HepG2 (cell line): ENCODE measurements at places on chromosomes 1 and 21. TPM values are rescaled to one million over a fixed set of nuclear protein-coding genes. Genes with fewer than 3 reads are reported as not detected.

DNA sequence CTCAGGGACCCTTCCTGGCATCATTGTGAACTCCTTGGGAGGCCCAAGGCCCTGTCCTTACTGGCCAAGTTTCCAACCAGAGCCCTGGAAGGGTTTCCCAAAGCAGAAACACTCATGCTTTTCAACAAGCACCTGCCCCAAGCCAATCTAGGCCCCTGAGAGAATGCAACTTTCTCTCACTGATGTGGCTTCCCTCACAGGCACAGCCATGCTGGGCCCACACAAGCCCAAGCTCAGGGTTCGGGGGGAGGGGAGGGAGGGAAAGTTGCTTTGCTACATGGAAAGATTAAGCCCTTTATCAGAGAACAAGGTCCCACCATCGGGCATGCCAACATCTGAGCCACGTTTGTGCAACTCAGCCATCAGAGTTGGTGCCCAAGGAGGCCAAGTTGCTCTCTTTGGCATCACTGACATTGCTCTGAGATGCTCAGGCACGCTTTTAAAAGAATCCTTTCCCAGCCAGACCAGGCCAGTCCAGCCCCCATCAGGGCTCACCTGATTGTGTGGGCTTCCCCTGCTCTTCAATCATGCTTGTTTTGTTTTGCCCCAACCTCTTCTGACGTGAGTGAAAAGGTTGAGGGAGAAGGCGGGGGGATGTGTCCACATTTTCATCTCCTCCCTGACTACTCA, 43.5 kb downstream of the RIMS3 start:
- no peaks in the 10 kb centered on the region for H3K36me3 ChIP-seq
- DNase-seq: no peak

- no peaks in the 10 kb centered on the region for H3K36me3 ChIP-seq
- H3K27ac ChIP-seq: no peak overlapping the region
- 0 out of 2 replicates have a peak overlapping the region, but pooled peaks have one; percentile 14 for H3K4me3 ChIP-seq
- peaks cover 22% of the 10 kb centered on the region for H3K27me3 ChIP-seq
- H3K4me1 ChIP-seq: peaks cover 87% of the 10 kb centered on the region
Measured at GRCh38 chr1:154407198-154408091, 2.3 kb downstream of the IL6R start.

DNA sequence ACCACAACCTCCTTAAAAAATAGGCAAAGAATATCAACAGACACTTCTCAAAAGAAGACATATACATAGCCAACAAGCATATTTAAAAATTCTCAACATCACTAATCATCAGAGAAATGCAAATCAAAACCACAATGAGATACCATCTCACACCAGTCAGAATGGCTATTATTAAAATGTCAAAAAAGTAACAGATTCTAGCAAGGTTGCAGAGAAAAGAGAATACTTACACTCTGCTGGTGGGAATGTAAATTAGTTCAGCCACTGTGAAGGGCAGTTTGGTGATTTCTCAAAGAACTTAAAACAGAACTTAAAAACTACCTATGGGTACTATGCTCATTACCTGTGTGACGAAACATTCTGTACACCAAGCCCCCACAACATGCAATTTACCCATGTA, 20.7 kb downstream of the CD1B start:
- no peaks in the 10 kb centered on the region for H3K36me3 ChIP-seq
- H3K4me3 ChIP-seq: no peak overlapping the region
- no peaks in the 10 kb centered on the region for H3K27me3 ChIP-seq
- H3K4me1 ChIP-seq: no peaks in the 10 kb centered on the region
- DNase-seq: no peak
- no peak overlapping the region for H3K27ac ChIP-seq

DNA sequence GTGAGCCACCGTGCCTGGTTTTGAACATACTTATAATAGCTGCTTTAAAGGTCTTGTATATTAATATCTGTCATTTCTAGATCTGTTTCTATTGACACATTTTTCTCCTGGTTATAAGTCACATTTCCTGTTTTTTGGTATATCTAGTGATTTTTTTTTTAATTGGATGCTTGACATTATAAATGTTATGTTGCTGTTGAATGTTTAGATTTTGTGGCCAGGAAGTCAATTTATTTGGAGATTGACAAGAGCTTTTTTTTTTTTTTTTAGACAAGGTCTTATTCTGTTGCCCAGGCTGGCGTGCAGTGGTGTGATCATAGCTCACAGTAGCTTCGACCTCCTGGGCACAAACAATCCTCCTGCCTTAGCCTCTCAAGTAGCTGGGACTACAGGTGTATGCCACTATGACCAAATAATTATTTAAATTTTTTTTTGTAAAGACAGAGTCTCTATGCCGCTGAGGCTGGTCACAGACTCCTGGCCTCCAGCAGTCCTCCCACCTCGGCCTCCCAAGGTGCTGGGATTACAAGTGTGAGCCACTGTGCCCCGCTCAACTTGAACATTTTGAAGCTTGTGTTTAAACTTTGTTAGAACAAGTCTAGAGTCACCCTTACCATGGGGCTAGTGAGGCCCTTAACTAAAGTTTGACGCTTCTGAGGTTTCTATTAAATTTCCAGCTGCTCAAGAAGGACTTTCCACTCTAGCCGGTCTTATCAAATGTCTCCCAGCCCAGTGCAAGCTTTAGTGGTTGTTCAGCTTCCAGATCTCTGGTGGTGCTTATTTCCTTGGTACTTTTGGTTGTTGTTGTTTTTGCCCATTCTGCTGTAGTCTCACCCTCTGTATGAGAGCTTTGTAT, 8.6 kb upstream of the CHI3L2 start:
- H3K36me3 ChIP-seq: no peaks in the 10 kb centered on the region
- no peak for DNase-seq
- no peaks in the 10 kb centered on the region; the same call in 1 of the 2 replicates for H3K27me3 ChIP-seq
- peaks cover 51% of the 10 kb centered on the region for H3K4me1 ChIP-seq

DNA sequence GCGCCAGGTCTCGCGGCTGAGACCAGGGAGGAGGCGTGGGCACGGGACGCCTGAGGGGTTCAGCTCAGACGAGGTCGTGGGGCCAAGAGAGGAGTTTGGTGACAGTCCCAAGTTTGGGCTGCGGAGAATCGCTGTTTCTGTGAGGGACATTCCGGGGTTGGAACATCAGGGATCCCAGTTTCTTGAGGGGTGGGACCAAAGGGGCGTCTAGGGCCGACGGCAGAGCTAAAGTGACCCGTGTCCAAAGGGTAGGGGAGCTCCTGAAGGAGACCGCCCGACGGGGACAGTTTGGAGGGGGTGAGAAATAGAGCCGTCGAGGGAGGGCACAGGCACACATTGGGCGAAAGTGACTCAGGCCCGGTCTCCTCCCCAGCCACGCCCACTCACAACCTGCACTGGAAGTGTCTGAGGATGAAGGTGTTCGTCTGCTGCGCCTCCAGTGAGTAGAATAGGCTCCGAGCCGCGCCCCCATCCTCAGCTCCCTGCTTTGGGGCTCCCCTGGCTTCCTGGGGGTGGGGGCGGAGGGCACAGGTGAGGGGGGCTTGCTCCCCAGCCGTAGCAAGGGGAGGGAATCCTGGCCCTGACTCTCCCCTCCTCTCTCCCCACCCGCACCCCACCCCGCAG, 7.0 kb downstream of the EFNA3 start:
- no peak for DNase-seq
- H3K4me3 ChIP-seq: peak overlapping the region; percentile 75; the same call in 1 of the 2 replicates
- no peaks in the 10 kb centered on the region for H3K36me3 ChIP-seq
- H3K4me1 ChIP-seq: peaks cover 79% of the 10 kb centered on the region

DNA sequence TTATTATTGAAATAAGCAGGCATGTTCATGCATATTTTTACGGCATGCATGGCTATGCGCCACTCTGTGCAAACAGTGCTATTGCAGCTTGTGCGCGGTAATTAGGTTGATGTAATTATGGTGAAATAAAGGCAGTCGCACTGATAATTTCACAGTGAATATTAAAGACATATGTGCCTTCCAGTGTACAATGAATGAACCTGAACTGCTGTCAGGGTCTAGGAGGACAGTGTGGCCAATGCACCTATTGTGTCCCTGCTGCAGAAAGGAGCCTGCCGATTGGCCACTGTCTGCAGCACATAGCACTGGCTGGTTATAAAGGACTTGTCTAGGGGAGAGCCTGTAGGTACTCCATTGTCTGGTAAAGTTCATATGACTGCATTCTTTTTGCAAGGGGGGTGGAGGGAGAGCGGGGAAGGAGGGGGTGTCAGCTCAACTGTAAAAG, 340.4 kb downstream of the USP25 start:
- H3K4me3 ChIP-seq: no peak overlapping the region
- no peaks in the 10 kb centered on the region for H3K4me1 ChIP-seq
- DNase-seq: no peak
- no peak overlapping the region for H3K27ac ChIP-seq
- H3K27me3 ChIP-seq: no peaks in the 10 kb centered on the region
- no peaks in the 10 kb centered on the region for H3K36me3 ChIP-seq

Gene ADIPOR1
- 124 and 141 TPM in 2 replicates for polyA plus RNA-seq

DNA sequence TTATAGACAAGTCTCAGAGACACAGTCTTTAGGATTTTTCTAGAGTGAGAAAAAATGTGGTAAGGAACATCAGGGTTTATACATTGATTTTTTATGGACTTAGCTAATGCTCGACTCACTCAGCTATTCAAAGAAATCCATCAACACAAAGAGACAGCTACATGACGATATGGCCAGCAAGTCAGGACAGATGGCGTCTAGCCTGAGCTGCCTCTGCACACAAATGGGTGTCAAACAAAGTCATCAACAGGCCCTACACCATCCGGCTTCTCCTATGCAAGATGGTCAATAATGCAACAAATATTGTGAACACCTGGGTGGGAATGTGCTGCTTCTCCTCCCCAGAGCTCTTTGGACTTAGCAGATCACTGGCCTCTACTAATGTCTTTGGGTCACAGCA, 13.3 kb upstream of the ERICH3 start:
- DNase-seq: no peak
- no peak overlapping the region for H3K4me3 ChIP-seq
- no peak overlapping the region for H3K27ac ChIP-seq
- no peaks in the 10 kb centered on the region for H3K27me3 ChIP-seq

DNA sequence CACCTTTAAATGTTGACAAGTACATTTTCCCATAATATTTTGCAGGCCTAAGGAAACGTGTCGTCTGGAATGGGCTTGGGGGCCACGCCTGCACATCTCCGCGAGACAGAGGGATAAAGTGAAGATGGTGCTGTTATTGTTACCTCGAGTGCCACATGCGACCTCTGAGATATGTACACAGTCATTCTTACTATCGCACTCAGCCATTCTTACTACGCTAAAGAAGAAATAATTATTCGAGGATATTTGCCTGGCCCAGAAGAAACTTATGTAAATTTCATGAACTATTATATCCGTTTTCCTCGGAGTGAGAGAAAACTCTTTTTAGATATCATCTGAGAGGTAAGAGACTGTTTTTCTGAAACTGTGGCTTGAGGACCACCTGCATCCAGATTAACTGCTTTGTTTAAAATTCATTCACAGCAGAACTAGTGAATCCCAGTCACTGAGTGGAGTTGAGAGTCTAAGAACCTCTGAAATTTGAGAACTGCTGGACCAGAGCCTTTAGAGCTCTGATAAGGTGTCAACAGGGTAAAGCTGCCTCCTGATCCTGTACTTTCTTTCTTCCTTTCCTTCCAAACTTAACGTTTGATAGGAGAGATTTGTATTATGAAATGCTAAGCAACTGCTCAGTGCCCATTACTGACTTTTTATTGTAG, 811 bp downstream of the EXO1 start:
- no peaks in the 10 kb centered on the region for H3K36me3 ChIP-seq
- H3K27me3 ChIP-seq: no peaks in the 10 kb centered on the region; the same call in 2 of the 3 replicates
- H3K4me3 ChIP-seq: peak overlapping the region; percentile 97
- no peak for DNase-seq

- no peak overlapping the region for H3K4me3 ChIP-seq
- H3K27ac ChIP-seq: no peak overlapping the region
- no peak for DNase-seq
- no peaks in the 10 kb centered on the region; the same call in 1 of the 2 replicates for H3K27me3 ChIP-seq
Measured at GRCh38 chr1:233815865-233816264, 88.6 kb upstream of the SLC35F3 start.

Gene TRNP1
- polyA plus RNA-seq: 158 and 166 TPM in 2 replicates

- no peaks in the 10 kb centered on the region for H3K4me1 ChIP-seq
- no peak for DNase-seq
- no peak overlapping the region for H3K4me3 ChIP-seq
- no peaks in the 10 kb centered on the region for H3K27me3 ChIP-seq
- H3K36me3 ChIP-seq: no peaks in the 10 kb centered on the region
Measured at GRCh38 chr1:244161236-244161510, 110.1 kb downstream of the ZBTB18 start.
